Ureter (tissue), 1 donor: ENCODE measurements at places on chromosomes 5 and 9. TPM values are rescaled to one million over a fixed set of nuclear protein-coding genes. Genes with fewer than 3 reads are reported as not detected.

DNA sequence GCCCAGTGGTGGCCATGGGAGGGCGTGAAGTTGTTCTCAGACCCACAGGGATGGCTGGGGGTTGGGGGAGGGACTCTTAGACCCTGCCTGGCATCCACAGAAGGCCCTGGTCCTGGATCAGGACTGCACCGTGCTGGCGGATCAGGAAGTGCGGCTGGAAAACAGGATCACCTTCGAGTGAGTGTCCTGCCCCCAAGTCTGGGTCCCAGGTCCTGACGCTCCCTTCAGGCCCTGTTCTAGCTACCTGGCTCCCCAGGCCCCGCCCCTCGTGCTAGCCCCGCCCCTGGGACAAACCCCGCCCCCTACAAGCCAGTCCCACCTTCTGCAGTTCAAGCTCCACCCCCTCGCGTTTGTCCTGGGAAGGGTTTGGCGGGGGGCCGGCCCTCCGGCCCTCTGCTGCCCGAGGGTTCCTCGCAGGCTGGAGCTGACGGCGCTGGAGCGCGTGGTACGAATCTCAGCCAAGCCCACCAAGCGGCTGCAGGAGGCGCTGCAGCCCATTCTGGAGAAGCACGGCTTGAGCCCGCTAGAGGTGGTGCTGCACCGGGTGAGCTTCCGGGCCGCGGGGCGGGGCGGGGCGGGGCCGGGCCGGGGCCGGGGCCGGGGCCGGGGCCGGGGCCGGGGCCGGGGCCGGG is 12.9 kb downstream of the RGS14 start:
- DNase-seq = peak; percentile 86

The SLC25A2 gene
- total RNA-seq = 1.3 TPM

DNA sequence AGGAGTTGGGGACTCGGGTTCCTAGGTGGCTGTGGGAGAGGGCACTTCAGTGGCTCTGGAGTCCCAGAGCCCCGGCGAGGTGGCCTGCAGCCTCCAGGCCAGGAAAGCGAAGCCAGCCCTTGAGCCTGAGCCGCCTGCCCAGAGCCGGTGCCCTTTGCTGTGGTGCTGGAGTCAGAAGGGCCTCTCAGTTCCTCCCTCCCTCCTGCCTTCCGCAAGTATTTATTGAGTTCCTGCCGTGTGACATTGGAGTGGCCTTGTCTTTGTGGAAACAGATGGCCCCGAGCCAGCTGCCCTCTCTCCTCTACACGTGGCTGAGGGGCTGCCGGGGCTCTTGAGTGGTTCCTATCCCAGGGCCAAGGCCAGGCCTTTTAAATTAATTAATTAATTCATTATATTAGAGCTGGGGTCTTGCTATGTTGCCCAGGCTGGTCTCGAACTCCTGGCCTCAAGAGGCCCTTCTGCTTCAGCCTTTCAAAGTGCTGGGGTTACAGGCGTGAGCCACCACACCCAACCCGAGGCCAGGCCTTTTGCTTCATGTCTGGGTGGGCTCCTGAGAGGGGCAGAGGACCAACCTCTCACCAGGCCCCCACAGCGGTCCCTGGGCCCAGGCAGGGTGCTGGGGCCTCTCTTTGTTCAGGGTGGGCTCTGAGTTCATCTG is 45.6 kb upstream of the IER5L start:
- no peak for DNase-seq

DNA sequence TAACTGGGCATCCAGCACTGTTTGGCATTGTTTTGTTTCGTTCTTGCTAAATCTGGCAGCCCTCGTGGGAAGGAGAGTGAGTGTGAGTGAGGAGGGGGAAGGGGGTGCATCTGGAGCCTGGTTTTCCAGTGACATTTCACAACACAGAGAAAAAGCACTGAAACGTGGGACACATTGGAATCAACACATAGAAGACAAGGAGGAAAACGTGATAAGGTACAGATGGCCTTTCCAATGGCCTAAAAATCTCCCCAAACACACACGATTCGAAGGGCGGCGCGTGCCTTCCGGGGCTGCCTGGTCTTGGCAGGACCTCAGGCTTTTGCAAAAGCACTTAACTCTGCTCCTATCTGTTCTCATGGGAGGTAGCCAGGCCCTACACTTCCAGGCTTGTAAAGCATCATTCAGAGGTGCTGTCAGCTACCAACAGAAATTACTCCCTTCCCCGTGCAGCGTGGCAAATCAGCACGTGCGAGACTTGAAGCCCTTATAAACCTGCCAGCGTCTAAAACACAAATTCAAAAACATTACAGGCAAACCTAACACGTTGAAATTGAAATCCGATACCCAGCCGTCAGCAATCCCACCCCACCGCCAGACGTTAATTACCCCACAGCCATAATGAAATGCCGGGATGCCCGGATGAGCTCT is 129.4 kb downstream of the OLFM1 start:
- no peak for DNase-seq

GRCh38 chr9:15231788-15232635 is 75.0 kb downstream of the TTC39B start:
- no peak for DNase-seq

DNA sequence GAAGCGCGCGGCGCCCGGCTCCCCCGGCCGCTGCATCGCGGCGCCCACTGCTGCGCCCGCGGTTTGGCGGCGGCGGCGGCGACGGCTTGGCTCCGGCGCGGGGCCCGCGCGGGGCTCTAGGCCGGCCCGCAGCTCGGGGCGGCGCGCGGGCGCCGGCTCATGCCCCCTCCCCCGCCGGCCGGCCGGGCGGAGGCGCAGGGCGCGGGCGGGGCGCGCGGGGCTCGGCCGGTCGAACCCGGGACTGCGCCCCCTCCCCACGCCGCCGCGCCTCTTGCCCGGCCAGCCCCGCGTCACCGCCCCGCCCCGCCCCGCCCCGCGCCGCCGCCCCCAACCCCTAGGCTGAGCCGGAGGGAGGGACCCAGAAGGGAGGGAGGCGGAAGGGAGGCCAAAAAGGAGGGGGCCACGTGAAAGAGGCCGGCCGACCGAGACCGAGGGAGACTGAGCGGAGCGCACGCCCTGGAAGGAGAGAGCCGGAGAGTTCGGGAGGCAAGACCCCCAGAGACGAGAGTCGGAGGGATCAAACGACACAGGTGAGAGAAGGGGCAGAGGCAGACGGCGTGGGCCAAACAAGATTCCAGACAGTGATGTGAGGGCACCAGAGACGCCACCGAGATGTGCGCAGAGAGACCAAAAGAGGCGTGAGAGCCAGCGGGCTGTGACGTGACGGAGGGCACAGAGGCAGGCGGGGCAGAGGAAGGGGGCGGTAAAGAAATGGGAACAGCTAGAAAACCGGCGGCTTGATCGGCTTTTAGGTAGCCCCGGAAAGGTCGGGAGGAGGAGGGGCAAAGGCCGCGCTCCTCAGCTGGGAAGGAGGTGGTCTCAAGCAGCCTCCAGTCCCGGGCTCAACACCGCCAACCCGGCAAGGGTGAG is at the start of gene BARX1:
BARX1 (minus strand) TSS at position 245 of the 870 bp plus-strand sequence; CDS start at position 36, 209 bp downstream.
- no peak for DNase-seq

The FBXO10 gene
- 7.5 TPM for total RNA-seq

DNA sequence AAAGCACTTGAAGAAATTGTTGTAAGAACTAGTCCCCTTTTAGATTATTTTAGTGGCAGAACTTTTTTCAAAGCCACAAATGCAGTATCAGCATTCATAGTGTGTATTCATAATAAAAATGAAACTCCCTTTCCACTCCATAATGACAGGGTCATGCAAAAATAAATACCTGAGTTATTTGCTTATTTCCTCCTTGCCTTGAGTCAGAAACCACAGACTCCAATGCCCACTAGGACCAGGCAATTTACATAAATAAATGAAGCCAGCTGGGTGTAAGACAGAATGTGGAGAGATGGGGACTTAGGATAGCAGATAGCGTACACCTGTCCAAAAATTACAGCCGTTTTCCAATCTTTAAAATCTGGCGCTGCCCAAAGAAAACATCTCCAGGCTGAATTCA is 417.8 kb downstream of the TMEM161B start:
- no peak for DNase-seq

DNA sequence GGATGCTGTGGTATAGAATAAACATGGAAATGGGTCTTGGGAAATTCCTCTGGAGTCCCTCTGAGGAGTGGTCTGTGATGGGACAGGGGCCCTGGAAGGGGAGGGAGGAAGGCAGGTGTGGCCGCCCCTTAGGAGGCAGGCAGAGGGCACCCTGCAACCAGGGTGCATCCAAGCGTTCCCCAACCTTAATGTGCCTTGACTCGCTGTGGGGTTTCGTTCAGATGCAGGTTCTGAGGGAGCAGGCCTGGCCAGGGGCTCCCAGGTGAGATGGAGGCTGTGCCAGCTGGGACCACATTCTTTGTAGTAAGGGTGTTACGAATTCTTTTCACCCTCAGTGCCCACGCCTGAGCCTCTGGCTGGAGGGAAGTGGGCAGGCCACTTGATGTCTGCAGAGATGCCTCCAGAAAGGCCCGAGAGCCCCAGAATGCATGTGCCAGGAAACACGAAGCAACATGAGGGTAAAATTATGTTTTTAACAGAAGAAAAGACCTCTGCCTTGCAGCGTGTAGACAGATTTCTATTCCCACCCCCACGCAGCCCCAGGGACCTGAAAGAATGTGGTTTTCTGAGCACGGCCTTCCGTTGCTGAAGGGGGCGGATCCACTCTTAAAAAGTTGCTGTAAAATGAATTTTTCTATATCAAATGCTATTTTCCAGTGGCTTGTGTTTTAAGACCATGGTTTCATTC is 150.4 kb upstream of the IER5L start:
- DNase-seq = no peak

- no peak for DNase-seq
These were observed 151.8 kb upstream of the MSX2 start for GRCh38 chr5:174572591-174572990.

- no peak for DNase-seq
These were observed 142.1 kb upstream of the DAB2 start for GRCh38 chr5:39566891-39567290.

The IL7R gene
- 34.9 TPM for total RNA-seq

The RASEF gene
- total RNA-seq = 33.7 TPM

- DNase-seq = no peak
These were observed 488.0 kb upstream of the CTNND2 start for GRCh38 chr5:12392246-12392645.

The ADAMTS12 gene
- total RNA-seq = 1.7 TPM

DNA sequence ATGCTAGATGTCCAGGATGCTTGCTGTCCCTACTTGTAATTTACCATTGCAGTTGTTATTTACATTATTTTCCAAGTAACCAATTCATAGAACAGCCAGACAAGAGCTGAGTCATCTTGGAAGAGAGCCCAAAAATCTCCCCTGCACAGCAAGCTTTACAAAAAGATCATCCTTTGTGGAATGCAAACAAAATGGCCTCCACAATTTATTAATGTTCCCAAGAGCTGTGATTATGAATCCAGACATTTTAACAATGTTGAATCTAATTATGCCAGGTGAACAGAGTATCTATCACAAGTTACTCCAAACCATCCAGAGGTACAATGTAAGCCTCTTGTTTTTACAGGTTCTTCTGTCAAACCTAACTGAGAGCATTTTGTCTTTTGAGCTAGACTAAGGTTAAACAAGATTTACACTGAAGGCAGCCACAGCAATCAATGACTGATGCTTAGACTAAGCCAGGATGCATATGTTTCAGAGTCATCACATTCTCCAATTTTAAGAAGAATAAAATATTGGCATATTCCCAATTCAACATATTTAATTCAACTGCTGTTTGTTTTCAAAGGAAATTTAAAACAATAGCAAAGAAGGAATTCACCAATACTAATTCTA is 95.3 kb upstream of the SLC12A2 start:
- no peak for DNase-seq

DNA sequence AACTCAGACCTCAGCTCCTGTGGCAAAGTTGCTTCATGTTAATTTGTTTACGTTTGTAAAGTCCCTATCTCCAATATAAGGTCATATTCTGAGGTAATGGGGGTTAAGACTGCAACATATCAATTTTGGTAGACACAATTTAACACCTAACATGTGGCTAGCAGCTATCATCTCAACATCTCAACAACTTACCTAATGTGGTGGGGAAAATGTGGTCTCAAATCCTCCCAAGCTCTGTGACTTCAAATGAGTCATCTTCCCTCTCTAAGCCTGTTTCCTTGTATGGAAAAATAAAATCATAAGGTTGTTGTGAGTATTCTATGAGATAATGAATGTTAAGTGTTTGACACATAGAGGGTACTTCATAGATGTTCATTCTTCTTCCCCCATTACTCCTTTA is 443.3 kb downstream of the CDK5RAP2 start:
- no peak for DNase-seq

The C5orf52 gene
- not detected for total RNA-seq

The ARL14EPL gene
- not detected for total RNA-seq

- DNase-seq = no peak
These were observed 62.9 kb upstream of the DMRTA1 start for GRCh38 chr9:22383718-22384117.

DNA sequence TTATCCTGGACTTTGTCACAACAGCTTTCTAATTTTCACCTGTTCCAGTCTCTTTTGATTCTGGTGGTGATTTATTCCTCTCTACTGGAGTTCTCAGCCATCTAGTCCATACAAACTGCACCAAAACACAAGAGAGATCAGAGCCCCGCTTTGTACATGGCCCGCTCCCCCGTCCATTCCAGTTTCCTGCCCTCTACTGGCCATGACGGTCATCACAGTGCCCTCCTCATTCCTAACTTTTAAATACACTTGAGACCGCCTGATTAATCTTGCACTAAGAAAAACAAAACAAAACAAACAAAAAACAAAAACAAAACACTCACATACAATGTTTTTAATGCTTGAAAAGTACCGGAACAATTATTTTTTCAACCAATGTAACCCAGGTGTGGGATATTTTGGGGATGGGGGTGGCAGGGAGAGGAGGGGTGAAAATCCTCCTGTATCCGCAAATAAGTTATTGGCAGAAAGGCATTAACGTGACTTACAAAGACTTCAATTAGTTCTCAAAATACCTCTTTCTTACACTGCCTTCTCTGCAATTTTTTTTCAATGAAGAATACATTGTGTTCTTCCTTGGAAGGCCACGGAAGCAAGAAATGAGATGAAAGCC is 84.8 kb upstream of the PAM start:
- DNase-seq = no peak

- no peak for DNase-seq
These were observed 309.4 kb downstream of the KDM4C start for GRCh38 chr9:7067169-7067568.

- DNase-seq = no peak
These were observed 425.8 kb downstream of the MAN2A1 start for GRCh38 chr5:110115503-110115902.

The ZFP37 gene
- total RNA-seq = 4.3 TPM
